ENCODE measurements at places on chromosomes 2 and 18.

DNA sequence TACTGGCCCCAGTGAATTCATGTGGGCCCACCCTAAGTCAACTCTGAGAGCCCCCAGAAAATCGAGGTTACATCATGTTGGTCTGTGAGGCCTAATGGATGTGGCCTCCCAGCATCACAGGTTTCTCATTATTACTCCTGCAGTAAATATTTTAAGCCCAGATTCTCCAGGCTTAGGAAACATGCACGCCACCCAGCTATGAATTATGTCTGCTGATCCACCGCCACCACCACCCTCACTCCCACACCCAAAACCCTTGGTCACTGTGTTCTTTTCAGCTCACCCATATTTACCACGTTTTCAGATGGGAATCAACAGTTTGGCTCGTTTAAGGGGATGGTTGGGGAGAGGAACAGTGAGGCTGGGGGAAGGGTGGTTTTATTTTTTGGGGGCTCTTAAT is 128.6 kb downstream of the NCK2 start:
- DNase-seq, result no peak

GRCh38 chr18:56186319-56186718 is 452.1 kb downstream of the TXNL1 start:
- DNase-seq, result no peak

DNA sequence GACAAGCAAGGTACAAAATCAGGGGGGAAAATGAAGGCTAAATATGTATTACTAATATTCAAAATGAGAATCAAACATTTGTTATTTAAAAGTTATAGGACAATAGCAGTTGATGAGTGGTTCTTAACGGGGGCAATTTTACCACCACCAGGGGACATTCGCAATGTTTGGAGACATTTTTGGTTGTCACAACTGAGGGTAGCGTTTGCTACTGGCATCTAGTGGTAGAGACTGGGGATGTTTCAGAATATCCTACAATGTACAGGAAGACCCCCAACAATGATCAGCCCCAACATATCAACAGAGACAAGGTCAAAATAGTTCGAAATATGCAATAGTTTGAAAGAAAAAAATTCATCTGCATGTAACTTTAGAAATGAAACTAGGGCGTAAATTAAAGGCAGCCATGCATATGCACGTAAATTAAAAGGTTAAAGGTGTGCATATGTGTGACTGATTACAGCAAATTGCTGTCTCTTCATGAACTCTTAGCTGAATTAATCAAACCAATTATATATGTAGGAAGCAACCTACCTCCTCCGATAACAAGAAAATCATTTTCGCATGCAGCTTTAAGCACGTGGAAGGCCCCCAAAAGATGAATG is 61.2 kb upstream of the CUL3 start:
- peak; percentile 75 for DNase-seq

DNA sequence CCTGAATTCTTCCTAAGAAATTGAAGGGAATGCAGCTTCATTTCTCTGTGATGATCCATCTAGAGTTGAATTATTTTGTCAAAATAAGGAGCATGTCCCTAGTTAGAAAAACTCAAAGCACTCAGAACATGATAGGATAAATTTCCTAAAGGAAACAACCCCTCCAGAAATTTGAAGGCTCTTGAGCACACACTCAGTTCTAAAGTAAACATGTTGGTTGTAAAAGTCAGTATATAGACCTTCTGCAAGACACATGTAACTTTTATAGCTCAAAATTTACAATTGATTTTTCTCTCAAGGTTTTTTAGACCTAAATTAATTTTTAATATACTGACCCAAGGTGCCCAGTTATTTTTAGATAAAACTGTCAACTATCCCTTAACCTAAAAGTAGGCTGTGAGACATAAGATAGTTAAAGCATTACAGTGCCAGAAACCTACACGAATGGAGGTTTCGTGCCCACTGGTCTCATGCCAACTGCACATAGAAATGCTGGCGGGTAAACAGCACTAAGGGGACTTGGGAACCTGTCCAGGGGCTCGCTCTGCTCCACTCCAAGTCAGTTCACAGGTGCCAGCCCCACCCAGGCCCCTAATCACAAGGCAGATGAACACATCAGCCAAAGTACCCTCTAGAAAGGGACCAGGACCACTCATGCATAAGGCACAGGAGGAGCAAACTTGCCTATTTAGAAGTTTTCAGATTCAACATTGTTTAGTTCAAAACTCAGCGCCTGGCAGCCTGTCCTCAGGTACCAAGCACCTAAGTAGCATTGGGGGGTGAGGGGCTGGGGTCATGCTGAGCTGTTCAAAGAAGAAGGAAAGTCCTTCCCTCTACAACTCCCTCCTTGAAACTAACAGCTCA is 106.5 kb downstream of the SMC6 start:
- no peak for DNase-seq

DNA sequence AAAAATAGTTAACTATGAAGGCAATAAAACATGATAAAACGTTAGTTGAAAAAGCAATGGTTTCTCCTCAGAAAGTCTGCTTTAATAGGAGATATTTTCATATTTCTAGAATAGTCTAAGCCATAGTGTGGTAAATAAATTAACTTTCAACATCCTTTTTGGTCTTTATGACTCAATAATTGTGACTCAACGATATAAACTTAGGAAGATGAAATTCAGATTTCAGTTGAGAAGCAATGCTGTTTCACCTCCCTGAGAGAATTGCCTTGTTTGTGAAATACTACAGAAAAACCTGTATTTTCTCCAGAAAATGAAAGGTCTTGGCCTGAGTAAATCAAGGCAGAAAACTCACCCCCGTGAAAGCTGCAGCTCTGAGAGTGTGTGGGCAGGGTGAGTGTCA is 166.9 kb downstream of the ETAA1 start:
- DNase-seq, result no peak

DNA sequence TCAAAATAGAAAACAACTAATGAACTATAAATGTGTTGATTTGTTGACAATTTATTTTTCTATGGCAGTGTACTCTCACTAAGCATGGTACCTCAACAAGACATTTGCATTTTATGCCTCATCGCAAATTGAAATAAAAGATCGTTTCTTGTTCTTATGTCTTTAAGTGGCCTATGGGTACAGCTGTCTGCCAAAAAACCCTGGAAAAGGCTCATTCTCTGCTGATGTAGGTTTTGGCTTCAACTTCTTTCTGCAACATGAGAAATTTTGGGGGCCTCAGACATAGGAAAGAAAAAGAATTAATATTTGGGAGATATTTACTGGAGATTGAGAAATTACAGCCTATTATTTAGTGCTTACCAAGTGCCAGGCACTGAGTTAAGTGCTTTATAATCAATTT is 205.1 kb upstream of the DPP10 start:
- no peak for DNase-seq

DNA sequence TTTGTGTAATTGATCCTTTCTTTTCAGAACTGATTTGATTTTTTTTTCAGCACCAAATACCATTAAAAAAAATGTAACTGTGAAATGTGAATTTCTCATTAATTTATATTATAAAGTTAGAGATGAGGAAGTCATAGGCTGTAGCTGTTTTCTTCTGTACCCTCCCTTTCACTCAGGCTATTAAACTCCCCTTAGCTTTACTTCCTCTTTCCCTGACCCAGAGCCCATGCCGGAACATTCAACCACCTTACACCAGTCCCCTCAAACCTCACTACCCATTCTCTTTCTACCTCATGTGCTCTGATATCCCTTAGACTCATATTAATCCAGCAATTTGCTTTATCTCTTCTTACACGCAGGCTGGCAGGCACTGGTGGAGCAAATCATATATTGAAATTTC is 12.4 kb downstream of the GALNT5 start:
- DNase-seq, result peak; percentile 59

GRCh38 chr18:45719106-45719505 is 4.9 kb upstream of the SLC14A1 start:
- no peak for DNase-seq

DNA sequence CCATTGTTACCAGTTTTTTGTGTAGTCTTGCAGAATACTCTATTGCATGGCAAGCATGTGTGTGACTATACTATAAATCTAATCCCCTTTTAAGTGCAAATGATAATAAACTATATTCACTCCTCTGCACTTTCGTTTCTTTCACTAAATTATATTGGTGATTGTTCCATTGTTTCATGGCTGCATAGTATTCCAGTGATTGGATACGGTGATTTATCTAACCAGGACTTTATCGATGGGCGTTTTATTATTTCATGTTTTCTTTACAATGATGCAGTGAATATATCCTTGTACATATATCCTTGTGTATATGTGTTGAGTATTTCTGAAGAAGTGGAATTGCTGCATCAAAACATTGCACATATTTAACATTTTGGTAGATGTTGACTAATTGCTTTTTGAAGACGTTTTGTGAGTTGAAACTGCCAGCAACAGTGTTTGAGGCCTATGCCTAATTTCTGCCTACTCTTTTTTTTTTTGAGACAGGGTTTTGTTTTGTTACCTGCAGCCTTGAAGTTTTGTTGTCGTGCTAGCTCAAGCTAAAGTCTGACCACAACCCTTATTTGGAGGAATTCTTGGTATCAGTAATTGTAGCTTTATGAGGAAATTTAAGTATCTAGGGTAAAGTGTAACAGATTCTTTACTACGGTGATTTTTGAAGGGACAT is 2.7 kb downstream of the MIB1 start:
- no peak for DNase-seq

DNA sequence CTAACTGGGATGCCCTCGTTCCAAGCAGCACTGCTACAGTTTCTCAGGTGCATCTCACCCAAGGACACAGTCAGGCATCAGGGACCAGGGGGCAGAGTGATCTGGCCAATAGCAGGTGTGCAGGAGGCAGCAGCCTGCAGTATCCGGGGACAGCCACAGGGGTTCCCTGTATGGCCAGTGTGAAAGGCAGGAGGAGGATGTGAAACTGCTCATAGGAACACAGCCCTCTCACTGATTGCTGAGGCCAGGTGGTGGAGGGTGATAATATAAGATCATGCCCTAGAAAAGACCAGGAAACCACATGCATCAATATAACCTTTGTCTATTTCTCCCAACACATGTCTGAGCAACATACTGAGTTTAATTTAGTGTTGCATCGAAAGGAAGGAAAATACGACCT is 112.7 kb upstream of the TACR1 start:
- DNase-seq, result peak; percentile 90

DNA sequence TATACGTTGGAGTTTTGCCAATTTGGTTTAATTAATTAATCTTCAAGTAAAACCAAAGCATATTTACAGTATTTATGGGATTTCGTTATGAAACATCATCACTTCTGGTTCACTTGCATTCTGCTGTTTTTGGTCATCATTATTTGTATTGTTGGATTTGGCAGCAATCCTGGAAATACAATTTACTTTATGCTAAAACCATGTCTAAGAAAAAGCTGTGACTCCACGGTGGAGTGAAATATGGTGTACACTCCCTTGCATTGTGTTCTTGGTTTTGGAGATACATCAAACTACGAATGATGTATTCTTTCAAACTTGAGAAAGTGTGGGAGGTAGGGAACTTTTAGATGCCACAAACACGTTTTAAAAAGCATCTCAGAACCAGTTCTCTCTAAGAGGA is 106.4 kb downstream of the CTAGE1 start:
- DNase-seq, result no peak

DNA sequence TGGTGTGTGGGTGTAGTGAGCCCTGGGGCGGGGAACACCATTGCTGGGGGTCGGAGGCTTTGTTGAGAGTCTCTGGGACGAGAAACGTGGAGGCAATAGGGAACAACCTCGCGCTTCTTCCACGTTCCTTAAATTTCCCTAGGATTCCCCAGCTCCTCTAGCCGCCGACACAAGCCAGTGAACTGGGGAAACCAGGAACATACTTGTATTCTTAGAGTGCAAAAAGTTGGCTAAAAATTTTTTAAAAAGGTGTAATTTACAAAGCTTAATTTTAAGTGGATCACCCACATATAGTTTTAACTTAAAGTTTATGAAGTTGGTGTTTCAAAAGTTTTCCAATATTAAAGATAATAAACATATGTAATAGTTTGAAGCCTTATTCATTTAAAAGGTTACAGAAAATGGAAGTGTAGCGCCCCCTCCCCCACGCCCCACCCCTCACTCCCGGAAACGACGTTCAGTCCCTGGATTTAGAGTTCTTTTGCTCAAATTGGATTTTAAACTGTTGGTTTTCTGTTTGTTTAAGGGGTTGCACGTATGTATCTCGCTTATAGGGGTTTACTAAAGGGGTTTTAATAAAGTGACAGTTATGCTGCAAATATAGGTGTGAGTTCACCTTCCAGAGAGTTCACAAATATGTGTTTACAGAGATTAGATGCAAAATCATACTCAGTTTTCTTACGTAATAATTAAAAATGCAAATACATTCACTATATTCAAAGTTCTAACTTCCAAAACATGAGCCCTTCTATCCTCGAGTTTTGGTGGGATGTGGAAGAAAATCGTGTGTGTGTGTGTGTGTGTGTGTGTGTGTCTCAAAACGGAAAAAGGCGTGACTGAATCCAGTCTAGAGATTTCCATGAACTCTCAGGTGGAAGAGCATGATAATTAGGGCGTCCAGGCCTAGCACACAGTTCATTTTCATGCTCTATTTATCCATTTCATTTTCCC is 872 bp downstream of the DSG2 start:
- peak; percentile 24 for DNase-seq

DNA sequence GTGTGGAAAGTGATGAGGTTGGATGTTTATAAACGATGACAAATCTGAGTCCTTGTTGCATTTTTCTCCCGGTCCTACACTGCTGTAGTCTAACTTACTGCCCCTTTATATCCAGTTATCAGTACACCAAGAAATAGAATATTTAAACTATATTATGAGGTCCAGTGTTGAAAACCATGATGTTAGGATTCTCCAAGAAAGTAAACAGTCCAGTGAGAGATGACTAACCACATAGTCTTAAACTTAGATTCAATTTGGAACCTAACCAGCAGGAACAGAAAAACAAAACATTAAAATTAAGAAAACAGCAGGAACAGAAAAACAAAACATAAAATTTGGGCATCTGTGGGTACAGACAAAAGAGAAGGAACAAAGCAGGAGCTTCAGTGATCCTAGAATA is 143.2 kb downstream of the TPGS2 start:
- no peak for DNase-seq

DNA sequence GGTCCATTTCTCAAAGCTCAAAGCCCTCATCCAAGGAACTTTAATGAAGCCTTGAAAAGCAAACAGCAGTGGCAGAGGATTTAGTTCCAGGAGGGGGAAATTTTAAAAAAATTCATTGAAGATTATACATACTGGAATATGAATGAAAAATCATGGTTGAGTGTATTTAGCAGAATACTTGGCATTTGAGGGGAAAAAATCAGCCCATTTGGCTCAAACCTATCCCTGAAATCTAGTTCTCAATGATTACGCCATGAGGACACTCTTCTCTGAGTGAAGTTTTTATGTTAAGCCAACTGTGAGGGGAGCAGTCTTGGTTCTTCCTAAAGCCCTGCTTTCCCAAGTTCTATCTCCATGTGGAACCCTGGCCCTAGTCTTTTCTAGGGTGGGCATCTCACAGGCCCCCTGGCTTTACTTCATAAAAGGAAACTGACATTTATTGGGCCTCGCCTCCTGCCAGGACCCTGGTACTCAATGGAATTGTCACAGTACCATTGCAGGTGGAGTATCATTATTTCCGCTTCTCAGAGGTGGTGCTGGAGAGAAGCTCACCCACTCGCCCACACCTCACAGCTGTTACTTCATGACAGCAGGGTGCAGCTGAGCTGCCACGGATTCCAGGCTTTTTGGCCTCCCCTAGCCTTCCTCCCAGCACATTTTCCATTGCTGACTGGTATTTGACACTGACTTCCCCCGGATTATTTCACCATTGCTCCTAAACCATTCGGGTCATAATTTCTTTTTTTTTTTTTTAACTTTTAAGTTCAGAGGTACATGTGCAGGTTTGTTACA is 56.8 kb downstream of the NXPH2 start:
- DNase-seq, result no peak

Measured in hematopoietic multipotent progenitor cell treated with erythropoietin and hydrocortisone succinate and interleukin-3 and kit ligand, for 6 days (in vitro differentiated cells).